Activated CD4-positive, alpha-beta T cell treated with anti-CD3 and anti-CD28 coated beads for 48 hours (primary cell): ENCODE measurements at places on chromosomes 3 and 15.

DNA sequence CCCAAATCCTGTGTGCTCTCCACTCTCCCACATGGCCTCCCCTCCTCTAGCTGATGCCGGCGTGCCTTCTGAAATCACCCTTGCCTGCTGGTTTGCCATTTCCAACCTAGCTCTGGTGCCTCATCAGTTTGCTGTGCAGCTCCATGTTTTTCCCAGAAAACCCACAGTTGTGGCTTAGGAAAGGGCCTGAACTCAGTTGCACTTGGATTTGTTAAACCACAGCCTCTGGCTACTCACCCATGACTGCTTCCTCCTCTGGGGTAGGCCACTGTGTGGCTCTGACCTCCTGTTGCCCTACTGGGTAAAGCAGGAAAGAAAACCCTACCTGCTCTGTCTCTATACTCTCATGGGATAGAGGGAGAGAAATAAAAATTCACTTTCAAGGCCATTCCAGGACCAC, 97.3 kb downstream of the DAPK2 start:
- no peak for DNase-seq

- no peak for DNase-seq
These were observed 61.5 kb downstream of the SLC6A1 start for GRCh38 chr3:11053926-11054503.

- DNase-seq, result no peak
These were observed 209.5 kb downstream of the GRM7 start for GRCh38 chr3:7070461-7070860.

DNA sequence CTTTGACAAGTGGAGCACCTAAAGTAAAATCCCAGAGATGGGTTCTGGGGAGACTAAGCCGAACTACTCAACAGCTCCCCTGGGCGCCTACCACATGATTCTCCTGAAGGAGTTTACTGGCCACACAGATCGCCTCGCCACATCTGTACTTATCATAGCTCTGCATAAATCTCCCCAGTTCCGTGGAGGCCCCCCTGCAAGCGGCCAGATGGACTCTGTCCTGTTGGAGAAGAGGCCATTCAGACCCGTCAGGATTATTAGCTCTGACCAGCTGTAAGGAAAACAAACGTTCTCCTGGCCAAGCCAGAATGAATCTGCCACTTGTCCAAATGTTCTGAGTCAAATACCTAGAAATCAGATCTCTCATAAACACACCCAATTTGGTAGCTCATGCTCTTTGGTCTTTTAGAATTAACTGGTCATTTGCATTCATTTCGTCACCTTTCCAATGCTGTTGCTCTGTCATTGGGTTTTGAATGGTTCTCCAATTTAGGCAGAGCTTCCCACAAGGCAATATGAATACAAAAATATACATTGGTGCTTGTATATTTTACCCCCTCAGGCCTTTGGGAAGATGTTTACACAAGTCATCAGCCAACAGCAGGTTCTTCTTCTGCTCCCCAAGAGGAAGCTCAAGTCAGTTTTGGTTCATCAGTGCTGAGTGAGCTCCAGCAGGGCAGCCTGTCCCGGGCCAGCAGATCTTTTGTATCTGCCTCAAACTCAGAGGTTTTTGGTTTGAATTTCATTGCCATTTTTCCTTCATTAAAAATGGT, 124.5 kb downstream of the THSD4 start:
- DNase-seq, result no peak

DNA sequence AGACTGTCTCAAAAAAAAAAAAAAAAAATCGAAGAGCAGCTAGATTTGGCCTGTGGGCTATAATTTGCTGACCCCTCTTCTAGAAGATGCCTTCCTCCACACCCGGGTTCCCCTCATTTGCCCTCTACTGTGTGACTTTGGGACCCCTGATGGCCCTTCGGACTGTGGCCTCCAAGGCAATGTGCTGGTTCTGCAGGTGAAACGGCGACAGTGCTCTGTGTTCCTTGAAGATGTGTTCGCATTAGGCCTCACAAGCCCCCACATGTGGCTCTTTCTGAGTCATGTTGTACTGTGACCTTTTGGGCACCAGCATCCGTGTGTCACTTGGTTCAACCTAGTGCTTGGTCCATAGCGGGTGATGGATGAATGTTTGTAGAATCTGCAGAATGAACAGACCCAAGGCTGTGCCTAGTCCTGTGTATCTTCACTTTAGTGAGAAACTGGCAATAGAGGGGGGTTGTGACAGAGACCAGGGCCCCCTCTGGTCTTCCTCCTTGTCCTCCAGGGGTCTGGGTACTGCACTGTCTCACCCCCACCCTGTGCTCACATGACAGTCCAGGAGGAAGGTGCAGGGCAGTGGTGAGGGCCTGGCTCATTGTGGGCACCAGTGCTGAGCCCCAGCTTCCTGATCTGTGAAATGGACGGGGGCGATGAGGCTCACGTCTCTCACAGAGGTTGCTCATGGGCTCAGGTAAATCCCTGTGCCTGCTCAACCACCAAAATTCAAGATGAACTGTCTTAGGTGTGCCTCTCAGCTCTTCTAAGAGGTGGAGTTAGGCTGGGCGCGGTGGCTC, 22.7 kb downstream of the GOLGA6L2 start:
- DNase-seq, result no peak

DNA sequence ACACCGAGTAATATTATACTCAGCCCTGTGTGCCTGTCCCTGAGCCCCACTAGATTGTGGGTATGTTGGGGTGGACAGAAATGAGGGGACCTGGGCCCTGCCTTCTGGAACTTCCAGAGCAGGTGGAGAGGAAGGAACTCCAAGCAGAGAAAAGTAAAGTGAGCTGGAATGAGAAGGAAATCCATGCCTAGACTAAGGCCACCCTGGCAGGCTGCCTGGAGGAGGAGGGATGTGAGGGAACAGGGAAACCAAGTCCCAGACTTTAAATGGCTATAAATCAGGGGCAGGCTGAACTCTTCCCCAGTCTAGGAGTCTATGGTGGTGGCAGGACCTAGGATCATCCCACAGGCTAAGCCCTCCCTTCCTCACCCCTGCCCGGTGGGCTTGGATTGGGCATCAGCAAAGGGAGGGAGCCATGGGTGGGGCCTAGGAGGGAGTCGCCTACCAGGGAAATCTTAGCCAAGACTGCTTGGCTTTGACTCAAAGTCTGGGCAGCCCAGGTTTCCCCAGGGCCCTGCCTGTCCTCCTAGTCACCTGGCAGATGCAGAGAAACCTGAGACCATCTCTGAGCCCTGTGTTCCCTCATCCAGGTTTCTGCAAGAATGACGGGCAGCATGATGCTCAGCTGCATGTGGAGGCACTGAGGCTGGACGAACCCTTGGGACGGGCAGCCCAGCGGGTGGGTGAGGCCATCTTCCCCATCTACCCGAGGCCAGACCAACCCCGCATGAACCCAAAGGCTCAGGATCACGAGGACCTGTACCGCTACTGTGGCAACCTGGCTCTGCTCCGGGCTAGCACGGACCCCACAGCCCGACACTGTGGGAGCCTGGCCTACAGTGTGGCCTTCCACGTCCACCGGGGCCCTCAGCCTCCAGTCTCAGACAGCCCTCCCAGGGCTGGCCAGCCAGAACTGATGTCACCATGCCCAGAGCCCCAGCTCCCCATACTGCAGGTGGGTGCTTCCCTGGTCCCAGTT, 15.6 kb upstream of the STRA6 start:
- no peak for DNase-seq

- DNase-seq, result no peak
These were observed 26.9 kb downstream of the BFSP2 start for GRCh38 chr3:133426721-133427120.

DNA sequence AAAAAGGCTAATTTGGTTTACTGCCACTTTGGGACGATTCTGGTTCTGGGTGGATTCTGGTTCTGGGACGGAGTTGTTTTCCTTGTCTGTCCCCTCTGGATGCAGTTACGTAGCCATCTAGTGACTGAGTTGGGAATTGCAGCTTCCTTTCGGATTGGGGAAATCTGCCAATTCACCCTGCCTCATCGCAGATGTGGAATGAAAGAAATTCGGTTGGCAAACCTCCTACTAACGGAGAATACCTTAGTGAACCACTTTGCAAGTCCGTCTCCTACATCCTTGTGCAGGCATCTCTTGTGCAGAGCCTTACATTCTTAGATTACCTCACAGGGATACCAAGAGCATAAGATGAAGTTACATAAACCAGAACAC, 31.5 kb upstream of the AP4E1 start:
- peak; percentile 73 for DNase-seq

DNA sequence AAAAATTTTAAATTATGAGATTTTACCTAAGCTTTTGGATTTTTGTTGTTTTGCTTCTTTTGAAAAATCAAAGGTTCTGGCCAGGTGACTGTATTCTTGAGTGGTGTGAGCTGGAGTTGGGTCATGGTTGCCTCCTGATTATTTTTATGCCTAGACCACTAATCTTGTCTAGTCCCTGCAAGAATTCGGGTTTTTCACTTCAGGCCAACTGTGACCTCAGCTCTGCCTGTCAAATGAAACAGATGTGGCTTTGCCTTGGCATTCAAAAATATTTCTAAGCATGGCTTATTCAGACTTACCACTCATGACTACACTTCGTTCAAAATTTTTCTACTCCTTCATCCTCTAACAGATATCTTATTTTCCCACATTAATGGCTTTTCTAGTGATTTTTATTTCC, 25.4 kb upstream of the CDV3 start:
- DNase-seq, result no peak
